ENCODE measurements at places on chromosomes 7 and 10. TPM values are rescaled to one million over a fixed set of nuclear protein-coding genes. Genes with fewer than 3 reads are reported as not detected.

The ITIH2 gene
- total RNA-seq = not detected

The SDK1 gene
- total RNA-seq = 0.50 TPM

The TOMM7 gene
- total RNA-seq = 94.3 TPM

The RTKN2 gene
- total RNA-seq = 0.80 TPM

The EIF3B gene
- total RNA-seq = 276 TPM

The STAG3 gene
- total RNA-seq = 3.3 TPM

The HDAC9 gene
- total RNA-seq = 19.7 TPM

The FBXL13 gene
- total RNA-seq = 1.3 TPM

The PLPP4 gene
- total RNA-seq = 4.7 TPM

The RNF133 gene
- total RNA-seq = 4.2 TPM

The PIK3CG gene
- total RNA-seq = 22.9 TPM

The LIPF gene
- not detected for total RNA-seq

The RNF148 gene
- 4.4 TPM for total RNA-seq

The PPP1R17 gene
- not detected for total RNA-seq

The C10orf90 gene
- not detected for total RNA-seq

The CNNM1 gene
- 0.14 TPM for total RNA-seq

The LDB3 gene
- total RNA-seq = not detected

The CYP2C9 gene
- total RNA-seq = not detected

The TRIP6 gene
- 58.2 TPM for total RNA-seq

The PILRA gene
- 0.40 TPM for total RNA-seq

The ABLIM1 gene
- total RNA-seq = 91.8 TPM

The GRM3 gene
- not detected for total RNA-seq

The ACBD7 gene
- total RNA-seq = 1.7 TPM

The MRPL32 gene
- total RNA-seq = 90.7 TPM

The ATRNL1 gene
- not detected for total RNA-seq

The PTPRZ1 gene
- under 0.01 TPM for total RNA-seq

The OR2A1 gene
- not detected for total RNA-seq

The C10orf67 gene
- total RNA-seq = not detected

The MMD2 gene
- total RNA-seq = not detected

The ANKRD61 gene
- 0.22 TPM for total RNA-seq

The TWIST1 gene
- total RNA-seq = not detected

The GNAI1 gene
- total RNA-seq = 13.7 TPM

The SPRN gene
- total RNA-seq = not detected

The PTN gene
- total RNA-seq = 0.27 TPM

The PRSS37 gene
- not detected for total RNA-seq

The PKD2L1 gene
- total RNA-seq = not detected

The TMEM139 gene
- not detected for total RNA-seq

The HTR5A gene
- total RNA-seq = not detected

The NUPR2 gene
- not detected for total RNA-seq

The TRA2A gene
- 56.8 TPM for total RNA-seq

The NUTM2E gene
- not detected for total RNA-seq

The SEC23IP gene
- total RNA-seq = 64.8 TPM

The CYP3A7 gene
- total RNA-seq = 0.07 TPM

The ZNF467 gene
- total RNA-seq = 4.5 TPM

The METTL27 gene
- 4.7 TPM for total RNA-seq

The COL17A1 gene
- total RNA-seq = 1.7 TPM

The TMEM229A gene
- total RNA-seq = not detected

The PNLIPRP1 gene
- not detected for total RNA-seq

The OR2A12 gene
- total RNA-seq = not detected

The GDF2 gene
- total RNA-seq = not detected

The HMX3 gene
- total RNA-seq = not detected

The MMP21 gene
- 0.13 TPM for total RNA-seq

The LFNG gene
- total RNA-seq = 10.8 TPM

The ADAM22 gene
- 0.79 TPM for total RNA-seq

The CHAT gene
- total RNA-seq = not detected

The CPVL gene
- not detected for total RNA-seq

The ASB4 gene
- not detected for total RNA-seq

Data from thoracic aorta endothelial cell (primary cell).